ENCODE measurements at places on chromosomes 1 and 21. TPM values are rescaled to one million over a fixed set of nuclear protein-coding genes. Genes with fewer than 3 reads are reported as not detected.

DNA sequence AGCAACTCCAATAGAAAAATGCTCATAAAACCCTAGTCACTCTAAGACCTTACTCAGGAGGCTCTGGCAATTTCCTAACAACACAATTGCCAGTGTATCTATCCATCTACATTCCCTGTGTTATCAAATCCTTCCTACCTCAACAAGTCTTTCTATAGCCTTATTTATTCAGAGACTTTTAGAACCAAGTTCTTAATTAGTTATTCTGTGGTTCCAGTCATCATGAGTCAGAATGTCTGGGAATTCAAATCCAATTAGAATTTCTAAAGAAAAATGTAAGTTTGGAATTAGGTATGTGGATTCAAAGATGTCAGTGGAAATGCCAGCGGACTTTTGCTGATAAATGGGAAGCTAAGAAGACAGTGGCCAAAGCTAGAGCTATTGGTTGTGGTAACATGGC is 302.6 kb upstream of the C1orf87 start:
- H3K4me3 ChIP-seq: no peak overlapping the region
- no peak for DNase-seq
- H3K27ac ChIP-seq: no peak overlapping the region

GRCh38 chr1:222048094-222048595 is 306.3 kb upstream of the DUSP10 start:
- H3K36me3 ChIP-seq: no peaks in the 10 kb centered on the region
- H3K27me3 ChIP-seq: no peaks in the 10 kb centered on the region
- no peak overlapping the region for H3K4me3 ChIP-seq
- H3K27ac ChIP-seq: no peak overlapping the region
- DNase-seq: no peak
- no peaks in the 10 kb centered on the region for H3K4me1 ChIP-seq

DNA sequence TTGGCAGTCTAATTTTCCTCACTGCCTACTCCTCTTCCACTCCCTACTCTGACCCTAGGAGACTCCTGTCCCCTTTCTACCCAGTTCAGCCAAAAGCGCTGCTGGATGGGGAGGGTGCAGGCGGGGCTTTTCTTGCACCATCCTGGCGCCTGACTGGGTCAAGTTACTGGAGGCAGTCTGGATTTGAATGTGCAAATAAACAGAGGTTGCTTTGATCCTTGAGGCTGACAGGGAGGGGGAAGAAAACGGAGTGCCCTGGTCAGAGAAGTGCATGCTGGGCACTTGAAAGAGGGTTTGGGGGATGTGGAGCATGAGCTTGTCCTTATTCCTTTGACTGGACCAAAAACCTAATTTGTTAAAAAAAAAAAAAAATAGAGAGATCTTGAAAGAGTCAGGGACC is 76.8 kb upstream of the SOX13 start:
- peaks cover 11% of the 10 kb centered on the region for H3K4me1 ChIP-seq
- H3K36me3 ChIP-seq: no peaks in the 10 kb centered on the region
- H3K4me3 ChIP-seq: no peak overlapping the region
- H3K27me3 ChIP-seq: peaks cover 21% of the 10 kb centered on the region

DNA sequence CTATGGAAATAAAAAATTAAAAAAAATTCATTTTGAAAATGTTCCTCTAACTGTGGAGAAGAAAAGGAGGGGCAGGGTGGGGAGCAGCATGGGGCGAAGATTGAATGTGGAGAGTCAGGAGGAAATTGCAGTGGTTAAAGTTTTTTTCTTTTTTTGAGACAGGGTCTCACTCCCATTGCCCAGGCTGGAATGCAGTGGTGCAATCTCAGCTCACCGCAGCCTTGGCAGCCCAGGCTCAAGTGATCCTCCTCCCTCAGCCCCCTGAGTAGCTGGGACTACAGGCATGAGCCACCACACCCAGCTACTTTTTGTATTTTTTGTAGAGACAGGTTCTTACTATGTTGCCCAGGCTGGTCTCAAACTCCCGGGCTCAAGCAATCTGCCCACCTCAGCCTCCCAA is 67.6 kb downstream of the ADSS2 start:
- peaks cover 8% of the 10 kb centered on the region for H3K4me1 ChIP-seq
- no peaks in the 10 kb centered on the region for H3K36me3 ChIP-seq
- H3K4me3 ChIP-seq: no peak overlapping the region
- no peaks in the 10 kb centered on the region for H3K27me3 ChIP-seq

The OR2T6 gene
- total RNA-seq: not detected

The RNF187 gene
- 87.1 TPM for total RNA-seq

GRCh38 chr1:16233431-16233830 is 3.6 kb downstream of the CPLANE2 start:
- H3K36me3 ChIP-seq: peaks cover 17% of the 10 kb centered on the region
- H3K27ac ChIP-seq: no peak overlapping the region
- H3K4me1 ChIP-seq: no peaks in the 10 kb centered on the region
- no peaks in the 10 kb centered on the region for H3K27me3 ChIP-seq
- no peak for DNase-seq
- no peak overlapping the region for H3K4me3 ChIP-seq
